RWPE1 (cell line): ENCODE measurements at places on chromosomes 7 and 10.

- DNase-seq, result no peak
These were observed 7.5 kb downstream of the MRPL32 start for GRCh38 chr7:42939457-42940240.

GRCh38 chr10:22723343-22723779 lies 9.0 kb upstream of the PIP4K2A start:
- no peak for DNase-seq

DNA sequence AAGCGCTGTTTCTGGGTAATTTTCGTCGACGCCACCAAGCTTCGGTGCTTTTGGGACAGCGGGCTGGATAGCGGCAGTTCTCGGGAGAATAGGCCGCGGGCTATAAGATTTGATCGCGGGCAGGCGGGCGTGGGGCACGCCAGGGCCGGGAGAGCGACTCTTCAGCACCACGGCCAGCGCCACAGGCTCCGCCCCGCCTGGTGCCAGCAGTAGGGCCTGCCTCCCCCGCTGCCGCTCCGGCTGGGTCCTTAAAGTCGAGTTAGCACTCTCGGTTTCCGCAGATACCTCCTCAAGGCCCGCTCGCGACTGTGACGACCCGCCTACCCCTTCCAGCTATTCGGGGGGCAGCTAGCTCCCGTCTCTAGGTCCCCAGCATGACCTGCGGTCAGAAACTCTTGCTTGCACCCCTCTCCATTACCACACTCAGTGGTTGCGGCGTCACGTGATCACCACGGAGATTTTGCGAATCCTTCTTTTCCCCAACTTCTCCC lies 9.4 kb downstream of the NXPH1 start:
- peak; percentile 27 for DNase-seq

GRCh38 chr7:139603282-139603681 lies 79.8 kb downstream of the CLEC2L start:
- no peak for DNase-seq

GRCh38 chr7:17289074-17289645 lies 9.3 kb upstream of the AHR start:
- DNase-seq, result no peak

GRCh38 chr7:88437132-88437531 lies 130.4 kb upstream of the STEAP4 start:
- no peak for DNase-seq

DNA sequence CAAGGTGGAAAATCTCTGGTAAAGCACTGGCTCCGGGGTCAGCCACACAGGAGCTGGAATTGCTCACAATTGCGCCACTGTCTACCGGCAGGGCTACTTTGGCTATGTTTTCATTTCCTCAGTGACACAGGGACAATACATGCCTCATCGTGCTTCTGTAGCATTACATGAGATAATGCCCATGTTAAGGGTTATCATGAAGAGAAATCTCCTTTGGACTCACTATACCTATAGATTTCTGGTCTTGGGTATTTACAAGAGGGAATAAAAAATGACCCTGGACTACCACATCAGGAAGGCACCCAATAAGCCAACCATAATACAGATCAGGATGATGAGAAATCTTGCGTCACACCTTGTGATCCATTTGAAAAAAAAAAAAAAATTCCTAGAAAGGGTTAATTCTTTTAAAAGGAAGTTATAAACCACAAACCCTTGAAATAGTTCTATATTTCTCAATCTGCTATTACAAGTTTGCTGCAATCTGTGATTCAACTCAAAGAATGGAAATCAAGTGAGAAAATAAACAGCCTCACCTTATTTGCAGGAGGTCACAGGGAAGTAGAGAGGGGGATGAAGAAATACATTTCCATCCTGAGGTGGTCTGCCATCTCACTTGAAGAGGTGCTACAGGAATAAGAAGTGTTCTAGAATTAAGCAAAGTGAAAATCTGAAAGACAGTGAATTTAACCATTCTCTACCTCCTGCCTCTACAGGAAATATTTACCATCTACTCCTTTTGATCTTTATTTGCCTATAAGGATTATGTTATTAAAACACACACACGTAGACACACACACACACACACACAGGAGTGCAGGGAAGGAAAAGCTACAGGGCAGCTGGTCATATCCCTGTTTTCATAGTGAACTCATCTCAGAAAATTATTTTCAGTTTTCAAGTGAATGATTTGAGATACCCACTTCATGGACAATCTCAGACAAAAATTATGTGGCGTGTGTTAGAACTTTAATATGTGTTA lies 231.3 kb upstream of the CELF2 start:
- DNase-seq, result peak; percentile 50

DNA sequence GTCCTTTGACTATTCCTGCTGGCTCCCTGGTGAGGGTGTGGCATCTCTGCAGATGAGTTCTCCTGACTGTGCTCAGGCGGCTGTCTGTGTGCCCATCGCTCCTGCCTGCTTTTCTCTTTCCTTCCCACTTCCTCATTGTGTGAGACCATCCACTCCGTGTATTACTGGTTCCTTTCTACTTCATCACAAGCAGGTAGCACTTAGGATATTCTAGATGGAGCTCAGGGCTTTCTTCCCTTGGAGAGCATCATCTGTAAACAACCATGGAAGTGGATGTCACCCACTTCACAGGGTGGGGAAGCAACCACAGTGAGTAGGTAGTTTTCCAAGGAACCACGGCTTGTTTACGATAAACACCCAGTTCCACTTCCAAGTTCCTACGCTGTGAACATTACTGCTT lies 15.7 kb downstream of the DNAJB6 start:
- no peak for DNase-seq

- no peak for DNase-seq
These were observed 163.8 kb downstream of the PRPF18 start for GRCh38 chr10:13750299-13751190.

DNA sequence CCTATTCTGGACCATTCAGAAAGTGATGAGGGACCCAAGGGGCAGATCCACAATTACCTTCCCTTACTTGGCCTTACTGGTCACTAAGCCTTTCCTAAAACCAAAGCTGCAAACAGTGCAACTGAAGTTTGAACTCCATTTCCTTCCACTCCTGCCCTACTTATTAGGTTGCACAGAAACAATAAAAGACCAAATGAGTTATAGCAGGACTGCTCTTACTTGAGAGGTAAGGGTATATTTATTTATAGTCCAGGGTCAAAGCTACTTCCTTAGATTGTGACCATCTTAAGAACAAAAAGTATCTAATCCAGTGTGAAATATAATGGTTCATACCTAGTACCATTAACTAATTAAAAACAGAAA lies 27.0 kb downstream of the CDK6 start:
- DNase-seq, result no peak

GRCh38 chr7:92296880-92297445 lies 51.2 kb downstream of the ANKIB1 start:
- DNase-seq, result no peak

DNA sequence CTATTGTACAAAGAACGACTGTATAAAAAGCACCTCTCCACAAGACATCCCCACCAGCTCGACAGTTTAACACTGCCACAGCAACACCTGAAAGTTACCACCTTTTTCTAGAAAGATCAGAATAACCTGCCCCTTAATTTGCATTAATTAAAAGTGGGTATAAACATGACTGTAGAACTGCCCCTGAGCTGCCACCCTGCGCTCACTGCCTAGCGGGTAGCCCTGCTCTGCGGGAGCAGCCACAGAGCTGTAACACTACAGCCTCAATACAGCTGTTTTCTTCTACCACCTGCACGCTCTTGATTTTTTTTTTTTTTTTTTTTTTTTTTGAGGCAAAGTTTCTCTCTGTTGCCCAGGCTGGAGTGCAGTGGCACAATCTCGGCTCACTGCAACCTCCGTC lies 140.9 kb downstream of the PARD3 start:
- DNase-seq, result no peak

GRCh38 chr7:15686295-15686956 lies at the start of gene MEOX2:
Gene MEOX2 (minus strand): TSS chr7:15686683. CDS start chr7:15686402, 281 bp downstream.
- no peak for DNase-seq

DNA sequence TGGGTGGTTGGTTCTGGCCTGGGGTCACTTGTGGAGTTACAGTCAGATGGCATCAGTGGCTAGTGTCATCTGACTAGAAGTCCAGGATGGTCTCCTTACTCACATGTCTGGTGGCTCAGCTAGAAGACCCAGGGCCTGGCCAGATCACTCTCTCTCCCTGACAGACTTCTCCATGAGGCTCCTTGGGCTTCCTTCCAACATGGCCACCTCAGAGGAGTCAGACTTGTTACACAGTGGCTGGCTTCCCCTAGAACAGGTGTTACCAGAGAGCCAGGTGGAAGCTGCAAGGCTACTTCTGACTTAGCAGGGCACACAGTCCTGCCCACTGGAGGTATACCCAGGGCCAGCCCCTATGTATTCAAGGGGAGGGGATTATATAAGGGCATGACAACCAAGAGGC lies 44.2 kb upstream of the MYL10 start:
- DNase-seq, result no peak

DNA sequence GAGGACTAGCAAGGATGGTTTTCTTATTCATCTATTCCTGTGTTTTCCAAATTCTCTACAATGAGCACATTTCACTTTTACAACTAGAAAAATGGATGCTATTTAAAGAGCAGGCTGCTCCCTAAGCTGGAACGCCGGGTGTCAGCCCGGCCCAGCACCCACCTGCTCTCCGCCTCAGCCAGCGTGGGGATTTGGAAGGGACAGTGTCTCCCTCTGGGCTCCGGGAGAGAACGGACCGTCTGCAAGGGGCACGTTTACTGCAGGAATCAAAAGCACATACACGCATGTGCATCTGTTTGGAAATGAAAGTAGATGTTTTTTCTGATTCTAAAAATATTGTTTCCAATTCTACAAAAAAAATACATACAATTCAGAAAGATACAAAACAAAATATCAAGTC lies 2.3 kb upstream of the JAKMIP3 start:
- DNase-seq, result no peak

GRCh38 chr7:45662540-45663166 lies 88.5 kb downstream of the ADCY1 start:
- no peak for DNase-seq

GRCh38 chr10:72842164-72842563 lies 51.4 kb upstream of the OIT3 start:
- no peak for DNase-seq

GRCh38 chr10:17239345-17240085 lies 11.5 kb downstream of the VIM start:
- no peak for DNase-seq

- DNase-seq, result no peak
These were observed 124.4 kb upstream of the PTPRZ1 start for GRCh38 chr7:121748546-121748945.

- no peak for DNase-seq
These were observed 65.6 kb downstream of the CDH23 start for GRCh38 chr10:71462062-71462935.

DNA sequence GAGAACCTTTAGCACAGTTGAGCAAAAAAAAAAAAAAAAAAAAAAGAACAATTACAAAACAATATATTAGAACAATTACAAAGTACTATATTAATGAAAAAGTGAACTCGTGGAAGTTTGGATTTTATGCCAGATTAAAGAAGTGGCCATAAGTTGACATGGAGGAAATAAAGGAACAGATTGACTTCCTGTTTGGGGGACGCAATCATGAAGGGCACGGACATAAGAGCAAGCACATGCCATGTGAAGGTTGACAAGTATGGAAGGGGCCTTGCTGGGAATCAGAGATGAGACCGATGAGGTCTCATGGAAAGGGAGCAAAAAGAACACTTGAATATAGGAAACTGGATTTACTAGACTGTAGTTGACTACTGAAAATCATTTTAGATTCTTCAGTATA lies 61.7 kb downstream of the ICA1 start:
- no peak for DNase-seq

DNA sequence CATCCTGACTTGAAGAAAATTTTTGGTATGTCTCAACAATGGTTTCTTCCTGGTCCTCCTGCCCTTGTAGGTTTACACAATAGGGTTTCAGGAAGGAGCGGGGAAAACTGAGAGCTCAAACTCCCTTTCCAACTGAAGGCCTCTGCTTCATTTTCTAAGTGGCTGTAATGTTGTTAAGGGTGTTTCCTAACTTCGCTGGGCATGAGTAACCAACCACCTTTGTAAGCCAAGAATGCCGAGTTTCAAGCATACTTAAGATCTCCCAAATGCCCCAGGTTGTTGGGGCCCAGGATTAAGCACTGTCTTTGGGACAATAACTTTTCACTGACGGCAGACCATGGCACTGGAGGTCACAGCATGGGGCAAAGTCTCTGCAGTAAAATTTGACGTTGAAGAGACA lies 33.6 kb upstream of the DRGX start:
- DNase-seq, result no peak

DNA sequence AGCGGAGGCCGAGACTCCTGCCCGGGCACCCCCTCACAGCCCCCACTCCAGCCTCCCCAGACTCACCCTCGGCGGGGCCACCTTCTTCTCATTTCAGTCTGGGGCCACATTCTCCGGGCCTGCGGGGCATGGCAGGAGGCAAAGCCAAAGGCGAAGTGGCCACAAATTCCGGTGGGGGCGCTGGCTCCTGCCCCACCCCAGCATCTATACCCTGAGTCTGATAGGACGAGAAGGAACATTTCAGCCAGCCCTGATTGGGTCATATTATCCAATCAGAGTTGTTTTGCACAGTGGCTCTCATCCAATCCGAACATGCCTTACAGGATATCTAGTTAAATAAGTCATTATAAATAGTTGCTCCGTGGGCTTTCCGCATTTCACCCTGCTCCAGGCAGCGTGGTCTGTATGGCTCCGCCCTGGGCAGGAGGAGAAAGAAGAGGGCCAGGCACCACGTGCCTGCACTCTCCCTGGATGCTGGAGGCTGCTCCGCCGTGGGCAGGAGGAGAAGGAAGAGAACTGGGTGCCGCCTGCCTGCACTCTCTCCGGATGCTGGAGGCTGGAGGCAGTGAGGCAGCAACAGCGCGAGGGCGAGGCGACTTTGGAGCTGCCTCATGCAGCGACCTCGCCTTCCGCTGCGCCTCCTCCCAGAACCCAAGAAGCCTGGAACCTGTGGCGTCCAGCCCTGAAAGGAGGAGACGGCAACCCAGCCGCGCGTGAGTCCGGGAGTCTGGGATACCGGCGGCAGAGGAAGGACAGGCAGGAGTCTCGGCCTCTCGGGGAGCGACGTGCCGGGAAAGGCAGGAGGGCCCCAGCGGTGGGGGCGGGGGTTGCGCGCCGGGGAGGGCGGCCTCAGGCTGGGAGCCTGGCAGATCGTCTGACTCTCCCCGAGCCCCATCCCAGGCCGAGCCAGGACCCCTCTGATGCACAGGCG lies 162.9 kb downstream of the ZNF33B start:
- peak; percentile 8 for DNase-seq

GRCh38 chr10:43983405-43983804 lies 334.7 kb upstream of the ZNF32 start:
- DNase-seq, result no peak

- DNase-seq, result no peak
These were observed 258.9 kb upstream of the NPY start for GRCh38 chr7:24025094-24025493.

GRCh38 chr7:25964483-25964991 lies 187.5 kb upstream of the NFE2L3 start:
- DNase-seq, result no peak

GRCh38 chr10:9858816-9859215 lies 1158.9 kb upstream of the CELF2 start:
- DNase-seq, result no peak

GRCh38 chr7:50962962-50963374 lies 180.3 kb upstream of the GRB10 start:
- DNase-seq, result peak; percentile 87
